CD14-positive monocyte (primary cell): ENCODE measurements at places on chromosomes 3 and 15.

GRCh38 chr3:45100981-45101407, 45.2 kb downstream of the CDCP1 start:
- DNase-seq, result peak; percentile 85

DNA sequence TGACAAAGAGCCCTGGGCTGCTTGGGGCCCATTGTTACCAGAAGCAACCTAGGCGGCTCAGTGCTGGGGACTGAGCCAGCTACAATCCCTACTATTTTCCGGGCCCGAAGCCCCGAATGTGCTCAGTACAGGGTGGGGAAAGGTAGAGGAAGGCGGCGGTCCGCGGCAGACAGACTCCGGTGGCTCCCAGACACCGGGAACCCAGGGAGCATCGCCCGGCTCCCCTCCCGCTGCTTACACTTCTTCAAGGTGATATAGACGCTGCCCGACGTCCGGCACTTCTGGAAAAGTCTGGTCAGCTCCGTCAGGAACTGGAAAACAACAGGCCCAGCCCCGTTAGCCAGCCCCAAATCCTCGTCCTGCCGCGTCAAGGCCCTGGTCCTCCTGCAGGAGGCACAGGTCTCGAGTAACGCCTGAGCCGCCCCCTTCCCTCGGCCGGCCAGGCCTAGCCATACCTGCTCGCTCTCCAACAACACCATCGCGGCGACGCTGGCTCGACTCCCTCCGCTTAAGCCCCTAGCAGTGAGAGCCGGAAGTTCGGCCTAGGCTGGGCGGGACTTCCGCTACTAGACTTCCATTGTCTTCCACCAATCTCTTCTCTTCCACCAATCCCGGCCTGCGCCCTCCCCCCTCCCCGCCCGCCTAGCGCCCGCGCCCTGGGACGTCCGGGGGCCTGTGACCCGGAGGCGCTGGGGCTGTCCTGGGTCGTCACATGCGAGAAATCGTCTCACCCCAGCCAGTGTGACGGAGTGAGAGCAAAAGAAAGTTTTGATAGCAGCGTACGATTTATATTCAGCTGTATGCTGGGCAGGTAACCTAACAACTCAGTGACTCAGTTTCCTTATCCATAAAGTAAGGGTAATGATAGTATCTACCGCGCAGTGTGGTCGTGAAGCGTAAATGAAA, at the start of gene SRP14:
TSS of gene SRP14 (minus strand) at position 544 of the 906 bp plus-strand sequence. CDS start at position 479, 65 bp downstream.
- DNase-seq, result peak; percentile 89

DNA sequence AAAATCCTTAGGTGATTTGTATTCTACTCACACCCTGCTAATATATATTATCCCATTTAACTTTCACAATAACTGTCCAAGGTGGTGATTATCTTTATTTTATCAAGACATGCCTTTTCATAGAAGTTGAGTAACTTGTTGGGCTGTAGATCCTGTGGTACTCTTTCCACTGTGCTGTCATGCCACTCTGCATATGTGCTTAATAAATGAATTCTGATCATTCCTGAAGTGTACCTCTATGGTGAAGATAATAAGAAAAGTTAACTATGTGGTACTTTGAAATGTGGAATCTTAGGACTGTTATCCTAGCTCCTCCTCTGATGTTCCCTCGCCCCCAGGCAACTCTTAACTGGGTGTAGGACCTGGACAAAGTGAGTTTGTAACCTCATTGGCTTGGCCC, 5.2 kb downstream of the SNRK start:
- DNase-seq, result no peak

- no peak for DNase-seq
Observed at GRCh38 chr15:68316061-68316804, 38.7 kb downstream of the FEM1B start.

- no peak for DNase-seq
Observed at GRCh38 chr3:183489455-183490210, 61.2 kb upstream of the MCF2L2 start.

GRCh38 chr15:91283155-91283554, 183.1 kb downstream of the SV2B start:
- no peak for DNase-seq

- no peak for DNase-seq
Observed at GRCh38 chr15:87135109-87135508, 1055.4 kb downstream of the AGBL1 start.

GRCh38 chr3:126352476-126353454, 4.4 kb downstream of the KLF15 start:
- DNase-seq, result no peak

- no peak for DNase-seq
Observed at GRCh38 chr3:131007782-131008181, 18.8 kb downstream of the ASTE1 start.

DNA sequence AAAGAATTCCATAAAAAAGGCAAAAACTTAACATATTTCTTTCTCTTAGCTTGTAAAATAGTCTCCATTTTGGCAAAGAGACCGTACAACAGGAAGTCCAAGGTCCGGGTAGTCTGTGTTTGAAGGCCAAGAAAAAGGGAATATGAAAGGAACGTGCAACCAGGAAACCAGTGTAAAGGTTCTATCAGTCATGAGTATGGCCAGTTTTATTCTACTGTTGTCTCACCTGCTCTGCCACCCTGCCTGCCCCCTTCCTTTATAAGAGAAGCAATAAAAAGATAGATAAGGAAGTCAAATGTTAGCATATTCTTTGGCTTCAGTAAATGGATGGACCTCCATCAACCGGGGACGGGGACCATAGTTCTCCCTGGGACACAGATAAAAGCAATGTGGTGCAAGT, 370.6 kb upstream of the ROBO2 start:
- no peak for DNase-seq

- no peak for DNase-seq
Observed at GRCh38 chr3:106326941-106327695, 458.3 kb upstream of the CBLB start.

- no peak for DNase-seq
Observed at GRCh38 chr3:70753572-70753971, 441.1 kb upstream of the MDFIC2 start.
